Inflammatory macrophage treated with lipopolysaccharide for 1 hour (primary cell): ENCODE measurements at places on chromosomes 1 and 21.

DNA sequence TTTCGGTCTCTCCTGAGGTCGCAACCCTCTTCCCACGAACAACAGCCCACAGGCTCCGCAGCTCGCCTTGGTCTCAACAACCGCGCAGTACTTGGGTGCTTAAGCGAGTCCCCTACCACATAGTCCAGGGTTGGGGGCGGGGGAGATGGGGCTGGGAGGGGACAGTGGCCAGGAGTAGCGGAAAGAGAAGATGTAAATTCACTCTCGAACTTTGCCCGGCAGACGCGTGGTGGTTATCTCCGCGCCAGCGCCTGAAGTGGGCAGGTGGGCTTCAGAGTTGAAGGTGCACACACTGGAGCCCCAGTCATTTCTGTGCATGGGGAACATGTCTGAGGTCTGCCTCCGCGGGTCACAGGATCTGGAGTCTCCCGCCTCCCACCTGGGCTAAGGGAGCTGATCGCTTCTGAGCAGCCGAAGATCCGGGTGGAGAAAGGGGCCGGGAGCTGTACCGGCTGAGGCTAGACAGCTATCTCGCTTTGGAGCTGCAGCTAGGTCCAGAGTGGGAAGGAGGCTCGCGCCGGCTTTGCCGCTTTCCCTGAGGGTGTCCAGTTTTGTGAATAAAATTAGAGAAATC, 4.3 kb upstream of the FOXD2 start:
- no peak for DNase-seq

GRCh38 chr1:36183309-36183856, 27.4 kb downstream of the MAP7D1 start:
- no peak for DNase-seq

GRCh38 chr1:31689854-31690253, 14.0 kb downstream of the COL16A1 start:
- peak; percentile 61 for DNase-seq

DNA sequence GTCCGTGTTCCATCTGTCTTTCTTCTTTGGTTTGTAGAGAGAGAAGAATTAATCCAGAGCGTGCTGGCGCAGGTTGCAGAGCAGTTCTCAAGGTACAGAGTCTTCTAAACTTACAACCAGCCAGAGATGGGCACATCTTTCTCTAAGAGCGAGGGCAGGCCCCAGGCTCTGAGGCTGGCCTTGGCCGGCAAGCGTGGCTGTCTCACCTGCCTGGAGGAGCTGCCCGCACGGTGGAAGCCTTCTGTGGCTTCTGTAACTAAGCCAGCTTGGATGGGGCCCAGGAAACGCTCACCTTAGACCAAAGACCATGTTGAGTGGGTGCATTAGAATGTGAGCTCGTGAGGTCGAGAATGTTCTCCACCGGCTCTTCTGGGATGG, 78.6 kb downstream of the PDE9A start:
- no peak for DNase-seq

GRCh38 chr1:185693654-185694053, 40.5 kb upstream of the HMCN1 start:
- DNase-seq, result no peak

GRCh38 chr1:24580756-24581155, 24.9 kb downstream of the NCMAP start:
- no peak for DNase-seq
